ENCODE measurements at places on chromosomes 12 and 14.
A peak's percentile ranks its signal among the peaks of the same experiment; 100 is the strongest.

- DNase-seq, result no peak
Observed at GRCh38 chr14:87892763-87893162, 100.2 kb downstream of the GALC start.

GRCh38 chr14:51487848-51488247, 163.9 kb upstream of the FRMD6 start:
- no peak for DNase-seq

- DNase-seq, result no peak
Observed at GRCh38 chr12:64624035-64624434, 13.7 kb downstream of the RASSF3 start.

- DNase-seq, result no peak
Observed at GRCh38 chr14:55152052-55152753, 23.2 kb downstream of the LGALS3 start.

DNA sequence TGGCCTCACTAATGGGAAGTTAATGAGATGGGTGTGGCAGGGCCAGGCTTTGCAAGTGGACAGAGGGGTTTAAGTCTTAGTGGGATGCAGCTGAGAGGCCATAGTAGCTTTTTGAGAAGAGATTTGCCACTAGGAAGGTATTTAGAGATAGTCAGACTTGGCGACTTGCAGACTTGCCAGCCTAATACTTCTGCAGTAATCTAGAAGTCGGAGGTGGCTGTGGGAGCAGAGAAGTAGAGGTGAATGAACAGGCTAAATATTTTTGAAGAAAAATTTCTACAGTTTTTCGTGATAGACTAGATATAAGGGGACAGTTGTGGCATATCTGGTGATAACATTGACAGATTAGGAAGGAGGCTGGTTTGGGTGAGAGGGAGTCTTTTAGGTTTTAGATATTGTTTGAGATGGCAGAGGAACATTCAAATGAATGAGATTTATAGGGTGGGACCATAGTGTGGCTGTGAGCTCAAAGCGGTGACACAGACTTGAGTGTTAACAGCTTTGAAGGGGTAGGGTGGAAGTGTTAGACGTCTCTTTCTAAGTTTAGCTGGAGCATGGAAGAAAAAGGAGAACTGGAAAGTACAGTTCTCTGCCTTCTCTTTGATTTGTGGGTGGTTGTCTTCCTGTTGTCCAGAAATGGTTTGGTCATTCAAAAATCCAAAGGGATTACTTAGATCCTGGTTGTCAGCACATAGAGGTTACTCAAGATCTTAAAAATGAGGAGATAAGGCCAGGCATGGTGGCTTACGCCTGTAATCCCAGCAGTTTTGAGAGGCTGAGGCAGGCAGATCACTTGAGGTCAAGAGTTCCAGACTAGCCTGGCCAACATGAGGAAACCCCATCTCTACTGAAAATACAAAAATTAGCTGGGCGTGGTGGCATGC, 44.9 kb downstream of the MAPKAPK5 start:
- DNase-seq, result no peak

DNA sequence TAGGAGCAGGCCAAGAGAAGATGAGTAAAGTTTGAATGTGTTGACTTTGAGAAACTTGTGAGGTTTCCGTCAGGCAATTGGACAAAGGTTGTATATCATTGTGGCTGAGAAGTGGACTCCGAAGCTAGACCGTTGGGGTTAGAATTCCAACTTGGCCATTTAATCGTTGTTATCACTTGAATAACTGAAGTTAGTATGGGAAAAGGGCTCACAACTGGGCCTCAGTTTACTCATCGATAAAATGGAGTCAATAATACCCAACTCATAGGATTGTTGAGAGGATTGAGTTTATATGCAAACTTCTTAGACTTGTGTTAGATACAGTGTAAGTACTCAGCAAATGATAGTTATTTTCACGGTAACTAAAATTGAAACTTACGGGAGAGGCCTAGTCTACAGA, 846 bp downstream of the SLIRP start:
- DNase-seq, result no peak

- no peak for DNase-seq
Observed at GRCh38 chr14:94343238-94344005, 20.3 kb upstream of the SERPINA6 start.

GRCh38 chr12:8722286-8722800, 24.6 kb downstream of the RIMKLB start:
- no peak for DNase-seq

DNA sequence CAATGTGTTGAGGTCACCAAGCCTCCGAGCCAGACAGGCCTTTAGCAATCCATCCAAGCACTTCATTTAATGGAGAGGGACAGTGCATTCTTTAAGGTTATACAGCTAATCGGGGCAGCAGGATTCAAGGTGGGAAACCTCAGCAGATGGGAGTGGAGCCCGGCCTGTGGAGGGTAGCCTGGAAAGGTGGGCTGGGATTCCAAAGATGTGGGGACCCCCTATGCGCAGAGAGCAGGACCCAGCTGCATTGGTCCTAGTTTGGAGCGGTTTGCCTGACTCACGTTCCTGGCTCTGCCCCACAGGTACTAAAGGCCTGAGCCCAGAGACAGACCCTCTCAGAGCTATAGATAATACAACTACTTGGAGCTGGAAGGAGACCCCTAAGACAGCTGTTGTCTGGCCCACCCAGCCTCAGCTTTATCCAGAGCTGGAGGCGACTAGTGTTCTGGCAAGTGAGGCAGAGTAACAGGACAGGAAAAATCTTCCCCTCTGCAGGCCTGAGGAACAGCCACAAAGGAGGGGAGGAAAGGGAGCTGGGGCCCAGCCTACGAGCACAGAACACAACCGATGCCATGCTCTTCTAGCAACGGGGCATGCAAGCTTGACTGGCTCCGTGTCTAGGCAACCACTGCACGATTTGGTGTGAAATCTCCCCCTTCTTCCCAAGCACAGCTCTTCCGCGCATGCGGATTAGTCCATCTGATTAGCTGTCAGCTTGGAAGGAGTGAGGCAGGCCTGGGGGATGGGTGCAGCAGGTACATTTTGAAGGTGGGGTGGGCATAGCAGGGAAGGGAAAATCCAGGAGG, 1.1 kb upstream of the MYH7 start:
- no peak for DNase-seq

DNA sequence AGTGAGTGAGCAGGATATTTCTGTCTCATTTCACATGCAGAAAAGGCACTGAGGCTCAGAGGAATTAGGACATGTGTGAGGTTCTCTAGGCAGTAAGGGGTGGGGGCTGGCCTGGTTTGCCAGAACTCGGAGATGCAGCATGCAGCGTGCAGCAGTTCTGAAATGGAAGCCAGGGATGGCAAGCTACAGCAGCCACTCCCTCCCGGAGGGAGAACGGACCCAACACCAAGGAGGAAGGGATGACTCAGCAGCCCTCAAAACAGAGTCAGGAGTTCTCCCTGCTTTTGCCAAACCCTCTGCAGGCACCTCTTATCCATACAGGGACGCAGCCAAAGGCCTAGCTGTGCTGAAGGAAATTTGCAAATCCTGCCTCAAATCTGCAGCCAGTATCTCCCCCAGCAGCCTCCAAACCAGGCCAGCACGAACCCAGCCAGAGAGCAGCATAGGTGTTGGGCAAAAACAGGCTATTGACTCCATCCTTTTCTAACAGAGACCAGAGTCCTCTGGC, 10.3 kb upstream of the SERPINA3 start:
- no peak for DNase-seq

GRCh38 chr12:38921025-38921677, 15.8 kb upstream of the CPNE8 start:
- peak; percentile 86 for DNase-seq

- DNase-seq, result no peak
Observed at GRCh38 chr12:46386877-46387629, 14.5 kb upstream of the SLC38A2 start.

GRCh38 chr12:89752341-89752740, 43.7 kb upstream of the ATP2B1 start:
- DNase-seq, result no peak

Measured in SK-MEL-5 (cell line).